ENCODE measurements at places on chromosomes 1 and 21.

- DNase-seq: no peak
These were observed 1.2 kb upstream of the FAAP20 start for GRCh38 chr1:2195785-2196184.

GRCh38 chr1:45787905-45788304 is 15.5 kb upstream of the MAST2 start:
- DNase-seq: no peak

- peak; percentile 53 for DNase-seq
These were observed 6.5 kb upstream of the PADI2 start for GRCh38 chr1:17125756-17126237.

- peak; percentile 54 for DNase-seq
These were observed 33.1 kb upstream of the NFASC start for GRCh38 chr1:204837440-204838084.
